Putamen (tissue), 1 donor: ENCODE measurements at places on chromosomes 2 and 18.

- DNase-seq = no peak
Measured at GRCh38 chr18:56637711-56638231, 621 bp downstream of the TXNL1 start.

- no peak for DNase-seq
Measured at GRCh38 chr18:56323673-56324072, 314.7 kb downstream of the TXNL1 start.

DNA sequence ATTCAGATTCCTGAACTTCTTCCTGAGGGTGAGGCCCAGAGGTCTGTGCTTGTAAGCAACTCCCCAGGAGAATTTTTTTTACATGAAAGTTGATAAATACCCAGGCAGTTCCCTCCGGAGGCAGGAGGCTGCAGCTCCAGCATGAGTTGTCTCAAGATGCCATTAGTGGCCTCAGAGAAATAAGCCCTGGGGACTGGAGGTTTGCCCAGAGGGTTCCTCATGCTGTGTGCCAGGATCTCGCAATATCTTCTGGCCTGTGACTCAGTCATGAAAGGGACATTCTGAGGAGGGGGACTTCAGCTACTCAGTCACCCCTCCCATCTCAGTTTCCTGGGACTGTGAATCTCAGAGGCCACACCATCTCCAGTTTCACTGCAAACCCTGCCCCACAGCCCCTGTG lies 49.9 kb downstream of the LYPD1 start:
- no peak for DNase-seq

- DNase-seq = no peak
Measured at GRCh38 chr18:59921384-59921891, 21.6 kb downstream of the PMAIP1 start.

DNA sequence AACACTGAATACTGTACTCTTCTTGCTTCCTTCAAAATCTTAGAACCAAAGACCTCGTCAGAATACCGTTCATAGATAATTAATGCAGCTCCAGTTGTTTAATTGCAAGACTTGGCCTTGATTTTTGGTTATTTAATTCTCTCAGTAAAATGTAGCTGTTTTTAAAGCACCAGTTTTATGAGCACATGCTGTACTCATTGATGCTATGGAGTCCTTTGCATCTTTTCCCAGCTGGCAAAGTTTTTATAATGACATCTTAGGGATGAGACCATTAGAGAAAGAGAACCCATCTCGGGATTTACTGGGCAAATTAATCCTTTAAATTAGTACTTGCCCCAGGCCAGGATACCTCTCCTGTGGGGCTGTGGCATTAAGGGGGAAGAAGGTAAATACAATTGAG lies 199.3 kb downstream of the MEMO1 start:
- no peak for DNase-seq

DNA sequence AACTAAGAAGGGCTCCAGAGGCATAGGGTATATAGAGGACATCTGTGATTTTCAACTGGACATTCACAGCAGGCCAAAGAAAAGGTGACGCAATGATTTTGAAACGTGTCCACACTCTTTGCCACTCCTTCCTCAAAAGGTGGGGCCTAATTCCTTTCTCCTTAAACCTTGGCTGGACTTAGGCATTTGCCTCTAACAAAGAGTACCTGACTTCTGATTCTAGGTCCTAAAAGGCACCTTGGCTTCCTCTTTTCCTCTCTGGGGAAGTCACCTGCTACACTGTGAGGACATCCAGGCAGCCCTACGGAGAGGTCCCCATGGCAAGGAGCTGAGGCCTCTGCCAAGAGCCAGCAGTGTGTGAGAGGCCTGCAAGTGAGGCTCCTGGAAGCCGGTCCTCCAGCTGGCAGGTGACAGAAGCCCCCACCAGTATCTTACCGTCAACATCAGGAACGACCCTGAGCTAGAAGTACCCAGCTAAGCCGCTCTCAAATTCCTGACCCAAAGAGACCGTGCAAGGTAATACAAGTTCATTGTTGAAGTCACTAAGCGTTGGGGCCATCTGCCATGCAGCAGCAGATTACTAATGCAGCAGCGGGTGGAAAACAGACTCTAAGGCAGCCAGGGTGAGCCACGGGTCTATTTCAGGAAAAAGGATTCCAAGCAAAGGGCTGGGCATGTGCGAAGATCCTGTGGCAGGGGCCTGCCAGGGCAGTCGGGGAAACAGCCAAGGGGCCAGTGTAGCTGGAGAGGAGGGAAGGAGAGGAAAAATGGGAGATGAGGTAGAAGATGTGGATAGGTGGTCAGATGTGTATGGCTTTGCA lies 7.4 kb upstream of the HES6 start:
- DNase-seq = no peak

GRCh38 chr2:98502556-98503335 lies 58.1 kb downstream of the INPP4A start:
- DNase-seq = no peak

- DNase-seq = no peak
Measured at GRCh38 chr2:148899638-148900318, 24.8 kb downstream of the KIF5C start.

DNA sequence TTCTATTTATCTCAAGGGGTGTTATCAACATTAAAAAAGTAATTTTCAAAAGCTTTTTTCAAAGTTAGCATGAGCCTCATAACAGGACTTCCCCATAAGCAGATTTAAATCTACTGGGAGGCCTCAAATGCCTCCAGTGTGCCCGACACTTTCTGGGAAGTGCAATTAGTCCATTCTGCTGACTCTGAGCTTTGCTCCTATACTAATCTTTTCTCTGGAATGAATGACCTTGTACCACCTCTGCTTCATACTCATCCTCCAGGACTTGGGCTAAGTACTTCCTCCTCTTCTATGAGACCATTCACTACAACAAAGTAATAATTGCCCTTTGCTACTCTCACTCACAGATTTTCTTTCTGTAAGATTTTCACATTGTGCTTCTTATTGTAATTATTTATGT lies 111.1 kb downstream of the RIT2 start:
- no peak for DNase-seq

- DNase-seq = no peak
Measured at GRCh38 chr2:199207011-199207410, 250.7 kb downstream of the SATB2 start.

DNA sequence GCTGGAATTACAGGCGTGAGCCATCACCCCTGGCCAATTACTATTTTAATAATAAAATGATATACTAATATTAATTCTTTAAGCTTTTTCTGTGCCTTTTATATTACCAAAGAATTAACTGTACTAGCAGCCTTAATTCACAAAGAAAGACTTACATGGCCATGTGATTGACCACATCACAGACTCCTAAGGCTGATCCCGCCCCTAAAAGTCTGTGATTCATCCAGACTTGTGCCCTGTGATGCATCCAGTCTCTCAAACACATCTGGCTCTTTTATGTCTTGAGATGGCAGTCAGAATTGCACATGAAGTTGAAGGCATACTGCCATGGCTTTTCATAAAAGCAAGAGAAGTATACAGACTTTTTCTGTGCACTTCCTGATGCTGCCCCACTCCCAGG lies 91.7 kb downstream of the DTNA start:
- DNase-seq = no peak

GRCh38 chr2:83650161-83650560 lies 808.9 kb downstream of the SUCLG1 start:
- no peak for DNase-seq

GRCh38 chr2:41894563-41895333 lies 153.1 kb upstream of the PKDCC start:
- no peak for DNase-seq

DNA sequence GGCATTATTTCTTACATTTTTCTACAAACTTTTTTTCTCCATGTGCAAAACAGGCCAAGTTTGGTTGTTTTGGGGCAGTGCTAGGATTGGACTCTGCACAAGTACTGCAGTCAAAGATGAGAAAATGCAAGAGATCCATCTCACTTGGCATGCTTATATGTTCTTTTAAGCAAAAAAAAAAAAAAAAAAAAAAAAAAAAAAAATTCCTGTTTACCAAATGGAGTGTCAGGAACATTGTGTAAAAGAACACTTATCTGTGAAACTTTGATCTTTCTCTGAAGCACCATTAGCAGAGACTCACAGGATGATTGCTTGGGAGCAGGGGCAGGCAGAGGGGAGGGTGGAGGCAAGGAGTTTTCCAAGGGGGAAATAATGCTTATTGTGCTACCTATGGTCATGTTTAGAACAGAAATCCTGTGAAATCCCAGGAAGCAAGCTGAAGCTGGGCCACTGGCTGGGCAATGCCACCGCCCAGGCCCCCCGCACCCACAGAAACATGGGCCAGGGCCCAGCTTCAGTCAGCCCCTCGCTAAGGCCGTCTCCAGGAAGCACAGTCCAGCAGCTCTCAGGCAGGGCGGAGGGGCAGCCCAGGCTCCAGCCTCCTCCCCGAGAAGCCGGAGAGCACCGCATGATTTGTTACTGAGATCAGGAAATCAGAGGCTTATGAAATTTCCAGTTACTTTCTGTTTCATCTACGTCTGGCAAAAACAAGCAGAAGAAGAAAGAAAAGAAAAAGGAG lies 229.4 kb downstream of the ZNF516 start:
- no peak for DNase-seq

DNA sequence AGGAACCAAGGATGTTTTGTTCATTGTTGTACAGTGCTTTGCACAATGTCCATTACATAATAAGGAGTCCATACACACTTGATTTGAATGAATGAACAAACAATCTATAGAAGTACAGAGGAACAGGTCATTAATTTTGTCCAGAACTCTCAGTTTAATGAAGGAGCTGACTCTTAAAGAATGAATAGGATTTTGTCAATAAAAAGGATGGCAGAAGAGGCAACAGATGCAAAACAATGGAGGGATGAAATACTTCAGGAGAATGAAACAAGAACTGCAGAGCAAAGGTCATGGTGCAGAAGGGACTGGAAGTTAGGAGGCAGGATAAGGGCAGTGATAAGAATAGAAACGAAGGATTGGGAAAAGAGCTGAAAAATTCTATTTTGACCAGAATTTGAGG lies 28.7 kb upstream of the COL5A2 start:
- no peak for DNase-seq

GRCh38 chr18:74880706-74881278 lies 283.1 kb downstream of the ZNF407 start:
- no peak for DNase-seq

GRCh38 chr2:38672445-38673391 lies 6.8 kb downstream of the GALM start:
- no peak for DNase-seq

DNA sequence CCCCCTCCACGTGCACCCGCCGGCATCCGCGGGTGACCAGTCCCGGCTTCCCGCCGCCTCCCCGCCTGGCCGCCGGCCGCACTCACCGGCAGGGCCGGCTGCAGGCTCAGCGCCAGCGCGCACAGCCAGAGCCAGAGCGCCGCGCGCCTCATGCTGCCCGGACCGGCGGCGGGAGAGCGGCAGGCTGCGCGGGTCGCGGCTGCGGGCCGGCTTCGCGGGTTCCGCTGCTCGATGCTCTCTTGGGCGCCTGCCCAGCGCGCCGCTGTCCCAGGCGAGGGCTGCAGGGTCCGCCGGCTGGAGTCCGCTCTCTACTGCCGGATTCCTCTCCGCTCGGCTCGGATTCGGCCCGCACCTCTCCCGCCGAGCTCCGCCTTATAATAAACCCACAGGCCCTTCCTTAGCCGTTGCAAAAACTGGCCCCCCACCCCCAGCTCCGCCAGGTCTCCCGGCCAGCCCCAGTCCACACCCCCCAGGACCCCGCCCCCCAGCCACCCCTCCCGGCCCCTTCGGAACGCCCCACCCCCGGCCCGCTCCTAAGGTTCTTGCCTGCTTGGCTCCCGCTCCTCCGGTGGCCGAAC lies at the start of gene SDC1:
TSS of gene SDC1 (minus strand) at position 415 of the 578 bp plus-strand sequence. CDS start at position 152, 263 bp downstream.
- DNase-seq = no peak

DNA sequence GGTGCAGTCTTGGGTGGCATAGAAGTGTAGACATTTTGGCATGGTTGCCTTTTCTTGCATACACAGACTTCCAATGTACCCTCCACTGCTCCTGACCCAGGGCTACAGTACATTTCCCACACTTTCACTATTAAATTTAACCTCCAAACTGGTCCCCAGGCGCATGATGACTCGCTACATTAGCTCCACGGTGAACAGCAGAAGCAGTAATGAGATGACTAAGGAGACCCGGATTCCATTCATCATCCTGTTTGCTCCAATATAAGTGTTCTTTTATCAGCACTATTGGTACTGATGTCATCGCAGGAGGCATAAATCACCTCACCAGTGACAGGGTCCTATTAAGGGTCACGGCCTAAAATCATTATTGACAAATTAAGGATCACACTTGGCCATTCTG lies 316.5 kb downstream of the EN1 start:
- DNase-seq = no peak

GRCh38 chr2:154408786-154409185 lies 289.7 kb upstream of the KCNJ3 start:
- DNase-seq = no peak

DNA sequence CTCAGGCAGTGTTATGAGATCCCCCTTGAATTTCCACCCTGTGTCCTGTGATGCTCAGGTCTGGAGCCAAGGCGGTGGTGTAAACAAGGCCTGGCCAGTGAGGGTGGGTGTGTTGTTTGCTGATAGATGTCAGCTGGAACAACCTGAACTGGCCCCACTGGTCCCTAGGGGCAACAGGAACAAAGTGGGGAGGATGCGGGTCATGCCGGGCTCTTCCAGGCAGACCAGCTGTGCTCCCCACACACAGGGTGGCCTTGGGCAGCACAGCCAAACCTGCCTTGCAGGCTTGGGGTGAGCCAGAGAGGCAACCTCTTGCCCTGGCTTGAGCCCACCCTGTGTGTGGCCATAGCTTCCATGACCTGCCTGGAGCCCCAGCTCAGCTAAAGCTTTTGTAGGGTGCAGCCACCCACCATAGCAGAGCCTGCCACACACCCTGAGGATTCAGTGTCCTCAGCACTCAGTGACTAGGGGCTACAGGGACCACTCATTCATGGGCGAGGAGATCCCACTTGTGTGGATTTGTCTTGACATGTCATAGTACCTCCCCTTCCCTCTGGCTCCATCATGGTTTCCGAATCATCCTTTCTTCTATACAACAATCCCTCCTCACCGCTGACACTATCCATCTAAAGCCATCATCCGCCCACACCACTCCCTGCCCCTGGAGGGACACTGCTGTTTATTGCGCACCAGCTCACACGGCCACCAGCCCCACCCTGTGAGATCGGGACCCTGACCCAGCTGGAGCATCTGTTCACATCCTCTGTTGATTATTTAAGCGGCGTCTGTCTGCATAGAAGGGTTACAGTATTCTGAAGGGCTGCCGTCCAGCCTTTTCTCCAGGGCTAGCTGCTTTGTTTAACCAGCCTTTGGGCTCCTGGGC lies 268.8 kb downstream of the CYP26B1 start:
- DNase-seq = no peak

- DNase-seq = no peak
Measured at GRCh38 chr2:241984658-241985057, 115.1 kb downstream of the RTP5 start.

DNA sequence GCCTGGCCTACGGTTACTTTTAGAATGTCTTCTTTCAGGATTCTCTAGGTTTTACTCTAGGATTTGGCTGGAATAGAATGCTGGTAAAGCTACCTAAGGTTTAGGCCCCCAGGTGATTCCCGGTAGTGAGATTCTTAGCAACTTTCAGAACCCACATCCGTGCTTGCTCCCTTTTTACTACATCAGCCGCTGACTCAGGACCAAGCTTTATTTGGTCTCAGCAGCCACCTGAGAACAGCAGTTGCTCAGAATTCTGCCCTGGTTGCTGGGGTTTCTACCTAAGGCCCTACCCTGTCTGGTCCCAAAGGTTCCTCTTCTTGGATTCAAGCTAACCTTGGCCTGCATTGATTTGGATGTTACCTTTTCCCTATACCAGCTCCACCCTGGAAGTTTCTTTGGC lies 36.1 kb upstream of the NDUFV2 start:
- DNase-seq = no peak
